Bronchial epithelial cell (primary cell): ENCODE measurements at places on chromosomes 12 and 14.

DNA sequence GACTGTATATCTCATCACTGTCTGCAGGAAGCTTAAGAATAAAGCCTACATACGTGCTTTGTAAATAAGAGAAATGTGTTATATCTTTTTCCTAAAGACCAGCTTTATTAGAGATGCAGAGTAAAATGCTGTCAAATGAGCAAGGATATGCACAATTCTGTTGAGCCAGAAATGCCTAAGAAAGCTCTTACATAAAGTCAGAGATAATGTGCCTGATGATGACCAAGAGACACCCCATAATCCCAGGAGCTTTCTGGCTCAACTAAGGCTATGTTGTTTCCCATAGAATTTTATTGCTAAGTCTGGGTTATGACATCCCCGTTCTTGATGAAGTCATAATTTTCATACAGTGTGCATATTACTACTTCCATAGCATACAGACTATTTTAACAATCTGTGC is 209.9 kb downstream of the GALC start:
- DNase-seq = no peak

DNA sequence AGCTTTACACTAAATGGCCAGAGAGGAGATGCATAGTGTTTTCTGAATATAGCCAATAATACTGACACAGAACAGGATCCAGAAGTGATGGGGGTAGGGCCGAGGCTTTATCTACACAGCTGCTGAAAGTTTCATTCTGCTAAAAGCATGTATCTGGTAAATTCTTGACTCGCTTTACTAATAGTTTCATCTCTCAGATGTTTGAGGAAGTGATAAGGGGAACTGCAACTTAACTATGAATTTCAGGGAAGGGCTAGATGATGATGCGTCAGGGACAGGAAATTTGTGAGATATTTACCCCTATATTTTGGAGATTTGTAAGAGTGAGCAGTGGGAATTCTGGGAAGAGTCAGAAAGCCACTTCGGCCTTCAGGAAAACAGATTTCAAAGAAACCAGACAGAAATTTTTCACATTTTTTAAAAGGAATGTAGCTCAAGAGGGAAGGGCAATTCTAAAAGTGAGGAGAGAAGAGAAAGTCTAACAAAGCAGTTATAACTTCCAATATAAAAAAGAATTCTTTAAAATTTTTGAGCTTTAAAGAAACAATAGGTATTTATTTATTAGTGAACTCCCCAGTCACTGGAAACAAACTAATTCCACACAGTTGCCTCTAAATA is 243.1 kb downstream of the BCAT1 start:
- DNase-seq = no peak

GRCh38 chr14:103423050-103423461 is 37.8 kb downstream of the MARK3 start:
- DNase-seq = no peak

DNA sequence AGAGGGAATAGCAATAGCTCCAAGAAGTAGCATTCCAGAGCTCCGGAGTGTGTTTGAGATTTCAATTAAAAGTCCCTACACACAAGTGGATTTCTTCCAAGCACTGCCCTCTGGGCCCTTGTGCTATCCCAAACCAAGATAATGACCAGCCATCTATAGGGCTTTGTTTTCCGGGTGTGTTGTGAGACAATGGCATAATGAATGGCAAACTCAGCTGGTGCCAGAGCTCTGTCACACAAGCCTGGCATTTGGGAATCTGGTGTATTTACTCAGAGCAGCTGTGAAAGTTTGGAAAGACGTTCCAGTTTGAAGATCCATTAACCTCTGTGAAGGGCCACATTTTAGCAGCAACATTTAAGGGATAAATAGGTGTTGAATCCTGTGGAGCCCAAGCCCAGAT is 61.2 kb upstream of the TMTC2 start:
- no peak for DNase-seq

GRCh38 chr14:22982477-22983245 is at the start of gene AJUBA:
AJUBA (minus strand) TSS chr14:22982551; CDS start chr14:22982266, 285 bp downstream.
- peak; percentile 72 for DNase-seq

GRCh38 chr12:25256826-25257225 is 6.1 kb upstream of the KRAS start:
- DNase-seq = peak; percentile 38

DNA sequence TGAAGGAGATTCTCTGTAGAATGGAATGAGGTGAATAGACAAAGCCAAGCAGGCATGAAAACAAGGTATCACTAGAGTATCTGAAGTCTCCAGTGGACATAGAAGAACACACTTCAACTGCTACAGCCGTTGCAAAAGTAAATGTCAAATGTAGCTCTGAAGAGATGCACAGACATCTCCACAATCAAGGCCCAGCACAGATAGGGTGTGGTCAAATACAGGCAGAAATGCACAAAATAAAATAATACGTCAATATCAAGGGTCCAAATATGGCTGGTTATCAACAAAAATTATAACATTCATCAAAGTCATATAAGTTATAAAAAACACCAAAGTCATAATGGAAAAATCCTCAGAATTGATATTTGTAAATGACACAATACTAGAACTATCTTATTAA is 1107.3 kb downstream of the TMEM121 start:
- DNase-seq = no peak

GRCh38 chr14:70934502-70935134 is 27.4 kb downstream of the PCNX1 start:
- no peak for DNase-seq

- peak; percentile 61 for DNase-seq
Observed at GRCh38 chr14:54338696-54339317, 58.0 kb upstream of the CDKN3 start.

GRCh38 chr14:73368616-73369015 is 89.7 kb downstream of the NUMB start:
- DNase-seq = no peak

- DNase-seq = no peak
Observed at GRCh38 chr14:61188196-61188595, 92.9 kb downstream of the TMEM30B start.

GRCh38 chr12:47155457-47156166 is 75.9 kb upstream of the AMIGO2 start:
- peak; percentile 20 for DNase-seq
